ENCODE measurements at places on chromosomes 12 and 14.

DNA sequence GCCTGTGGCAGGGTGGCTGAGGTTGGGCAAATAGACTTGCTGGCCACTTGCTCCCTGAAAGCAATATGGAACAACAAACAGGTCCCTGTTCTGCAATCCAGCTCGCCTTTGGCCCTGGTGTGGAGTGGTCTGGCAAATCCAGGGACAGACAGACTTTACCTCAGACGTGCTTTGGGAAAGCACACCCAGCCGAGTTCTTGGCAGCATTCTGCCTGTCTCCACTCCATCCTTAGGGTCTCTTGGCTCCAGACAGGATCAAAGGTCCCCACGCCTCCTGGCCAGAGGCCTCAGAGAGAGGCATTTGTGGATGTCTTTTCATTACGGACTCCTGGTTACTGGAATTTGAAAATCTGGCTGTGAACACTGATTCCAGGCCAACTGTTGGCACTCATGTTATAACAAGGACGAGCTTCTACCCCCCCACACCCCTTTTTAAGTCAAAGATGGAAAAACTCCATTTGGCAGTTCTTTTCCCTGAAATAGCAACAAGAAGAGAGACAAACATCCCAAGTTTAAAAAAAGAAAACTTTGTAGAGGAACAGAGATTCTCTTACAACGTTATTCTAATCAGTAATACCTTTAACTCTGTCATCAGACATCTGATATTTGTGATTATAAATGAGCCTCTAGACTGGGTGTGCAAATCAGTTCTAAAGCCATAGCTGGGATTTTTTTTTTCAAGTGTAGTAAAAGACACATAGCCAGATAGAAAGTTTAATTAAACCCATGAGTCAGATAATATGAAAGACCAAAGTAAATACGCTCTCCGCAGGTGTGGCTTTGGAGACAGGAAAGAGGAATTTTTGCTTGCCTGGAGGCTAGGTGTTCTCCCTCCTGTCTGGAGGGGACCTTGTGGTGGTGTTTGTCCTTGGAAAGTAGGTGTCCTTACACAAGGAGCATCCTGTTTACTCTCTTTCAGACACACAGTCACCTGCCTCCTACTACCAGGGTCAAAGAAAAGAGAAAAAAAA lies 60.7 kb downstream of the GALNT8 start:
- DNase-seq: no peak

- DNase-seq: no peak
Observed at GRCh38 chr14:71591929-71592328, 340.3 kb upstream of the RGS6 start.

DNA sequence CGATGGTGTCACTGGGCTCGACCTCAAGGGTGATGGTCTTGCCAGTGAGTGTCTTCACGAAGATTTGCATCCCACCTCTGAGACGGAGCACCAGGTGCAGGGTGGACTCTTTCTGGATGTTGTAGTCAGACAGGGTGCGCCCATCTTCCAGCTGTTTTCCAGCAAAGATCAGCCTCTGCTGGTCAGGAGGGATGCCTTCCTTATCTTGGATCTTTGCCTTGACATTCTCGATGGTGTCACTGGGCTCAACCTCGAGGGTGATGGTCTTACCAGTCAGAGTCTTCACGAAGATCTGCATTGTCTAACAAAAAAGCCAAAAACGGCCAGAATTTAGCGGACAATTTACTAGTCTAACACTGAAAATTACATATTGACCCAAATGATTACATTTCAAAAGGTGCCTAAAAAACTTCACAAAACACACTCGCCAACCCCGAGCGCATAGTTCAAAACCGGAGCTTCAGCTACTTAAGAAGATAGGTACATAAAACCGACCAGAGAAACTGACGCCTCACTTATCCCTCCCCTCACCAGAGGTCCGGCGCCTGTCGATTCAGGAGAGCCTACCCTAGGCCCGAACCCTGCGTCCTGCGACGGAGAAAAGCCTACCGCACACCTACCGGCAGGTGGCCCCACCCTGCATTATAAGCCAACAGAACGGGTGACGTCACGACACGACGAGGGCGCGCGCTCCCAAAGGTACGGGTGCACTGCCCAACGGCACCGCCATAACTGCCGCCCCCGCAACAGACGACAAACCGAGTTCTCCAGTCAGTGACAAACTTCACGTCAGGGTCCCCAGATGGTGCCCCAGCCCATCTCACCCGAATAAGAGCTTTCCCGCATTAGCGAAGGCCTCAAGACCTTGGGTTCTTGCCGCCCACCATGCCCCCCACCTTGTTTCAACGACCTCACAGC lies 717 bp downstream of the UBC start:
- DNase-seq: peak; percentile 88

DNA sequence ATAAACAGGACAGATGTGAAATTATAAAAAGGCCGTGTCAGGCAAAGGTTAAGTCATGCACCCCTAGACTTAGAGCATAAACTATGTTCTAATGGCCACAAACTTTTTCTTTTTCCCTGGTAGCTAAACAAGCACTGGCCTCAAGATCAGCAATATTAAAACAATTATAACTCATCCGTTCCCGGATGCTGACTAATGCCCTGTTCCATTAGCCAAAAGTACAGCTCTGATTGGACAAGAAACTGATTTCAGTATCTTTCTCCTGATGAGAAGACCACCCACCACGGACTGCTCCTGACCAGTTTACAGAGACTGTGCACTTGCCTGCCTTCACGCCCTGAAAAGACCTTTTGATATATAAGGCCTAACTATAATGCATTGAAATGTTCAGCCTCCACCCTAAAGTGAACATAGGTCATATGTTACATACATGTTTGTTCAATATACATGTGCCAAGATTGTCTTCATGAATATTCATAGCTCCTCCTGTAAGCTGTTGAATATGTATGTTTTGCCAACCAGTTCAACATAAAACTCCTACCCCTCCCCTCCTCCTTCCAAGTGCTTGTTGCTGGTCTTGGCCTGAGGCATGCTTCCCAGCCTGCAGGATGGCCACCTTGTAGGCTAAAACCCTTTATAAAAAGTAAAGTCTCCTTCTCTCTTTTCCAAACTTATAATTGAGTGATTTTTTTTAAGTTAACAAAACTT lies 162.0 kb downstream of the IPO8 start:
- DNase-seq: no peak

DNA sequence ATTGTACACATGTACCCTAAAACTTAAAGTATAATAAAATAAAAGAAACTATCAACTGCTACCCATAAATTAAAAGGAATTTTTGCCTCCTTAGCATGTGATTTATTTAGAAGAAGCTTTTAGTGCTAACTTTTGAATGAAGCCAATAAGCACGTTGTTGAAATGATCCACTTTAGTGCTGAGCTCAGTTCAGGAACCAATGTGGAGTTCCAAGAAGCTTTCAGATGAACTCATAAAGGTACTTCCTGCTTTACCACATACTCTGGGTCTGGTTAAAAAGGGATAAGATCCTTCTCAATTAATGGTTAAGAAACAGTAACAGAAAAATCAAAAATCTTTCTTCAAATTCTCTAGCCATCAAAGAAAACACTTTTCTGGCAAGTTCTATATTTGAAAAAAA lies 39.4 kb downstream of the TMTC1 start:
- DNase-seq: no peak

DNA sequence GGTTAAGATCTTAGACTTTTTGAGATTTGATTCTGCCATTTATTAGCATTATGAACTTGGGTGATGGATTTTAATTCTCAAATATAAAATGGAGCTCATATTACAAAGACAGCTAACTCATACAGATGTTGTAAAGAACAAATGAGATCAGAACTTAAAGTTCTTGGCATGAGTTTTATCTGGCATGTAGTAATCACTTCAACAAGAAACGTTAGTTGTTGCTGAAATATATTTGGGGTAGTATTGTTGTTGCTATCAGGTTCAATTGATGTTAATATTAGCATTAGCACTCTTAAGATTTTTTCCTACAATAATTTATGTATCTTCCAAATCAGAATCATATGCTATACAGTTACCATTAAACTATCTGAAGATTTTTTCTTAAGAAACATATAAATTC lies 71.0 kb downstream of the SLC6A15 start:
- no peak for DNase-seq

- DNase-seq: no peak
Observed at GRCh38 chr12:2675776-2676175, 119.0 kb upstream of the FKBP4 start.

DNA sequence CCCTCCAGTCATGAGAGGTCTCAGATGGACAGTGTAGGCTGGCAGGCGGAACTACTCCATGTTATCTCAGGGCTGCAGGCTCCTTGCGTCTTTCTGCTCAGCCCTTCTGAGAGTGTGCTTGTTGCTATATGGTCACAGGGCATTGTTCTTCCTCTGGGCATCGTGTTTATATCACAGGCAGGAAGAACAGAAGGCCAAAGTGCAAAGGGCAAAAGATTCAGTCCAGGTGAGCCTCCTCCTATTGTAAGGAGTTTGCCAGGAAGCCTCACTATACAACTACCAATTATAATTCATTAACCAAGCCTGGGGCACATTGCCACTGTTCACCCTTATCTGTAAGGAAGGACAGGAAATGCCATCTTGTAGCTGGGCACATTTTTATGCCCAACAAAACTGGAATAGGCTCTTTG lies 195.5 kb upstream of the KITLG start:
- no peak for DNase-seq

GRCh38 chr12:124768452-124769162 lies 95.1 kb downstream of the SCARB1 start:
- no peak for DNase-seq
